ENCODE measurements at places on chromosomes 5 and 9.

- no peak for DNase-seq
Observed at GRCh38 chr5:10125116-10125515, 124.6 kb downstream of the ATPSCKMT start.

DNA sequence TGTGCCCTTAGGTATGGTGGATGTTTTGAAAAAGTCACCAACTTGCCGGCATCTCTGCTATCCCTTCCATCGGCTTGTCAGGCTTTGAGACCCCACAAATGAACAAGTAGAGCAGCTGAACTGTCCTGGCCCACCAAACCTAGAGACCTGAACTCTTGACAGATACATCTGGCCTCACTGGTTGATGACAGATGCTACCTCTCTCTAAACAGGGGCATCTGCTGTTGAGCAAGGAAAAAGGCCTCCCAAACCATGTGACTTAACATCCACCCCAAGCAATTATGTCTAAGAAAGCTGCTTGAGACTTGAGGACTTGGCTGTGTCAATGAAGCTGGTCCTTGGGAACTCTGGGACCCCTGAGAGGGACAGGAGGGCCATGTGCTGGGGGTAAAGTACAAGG is 2.3 kb downstream of the CCNI2 start:
- no peak for DNase-seq

DNA sequence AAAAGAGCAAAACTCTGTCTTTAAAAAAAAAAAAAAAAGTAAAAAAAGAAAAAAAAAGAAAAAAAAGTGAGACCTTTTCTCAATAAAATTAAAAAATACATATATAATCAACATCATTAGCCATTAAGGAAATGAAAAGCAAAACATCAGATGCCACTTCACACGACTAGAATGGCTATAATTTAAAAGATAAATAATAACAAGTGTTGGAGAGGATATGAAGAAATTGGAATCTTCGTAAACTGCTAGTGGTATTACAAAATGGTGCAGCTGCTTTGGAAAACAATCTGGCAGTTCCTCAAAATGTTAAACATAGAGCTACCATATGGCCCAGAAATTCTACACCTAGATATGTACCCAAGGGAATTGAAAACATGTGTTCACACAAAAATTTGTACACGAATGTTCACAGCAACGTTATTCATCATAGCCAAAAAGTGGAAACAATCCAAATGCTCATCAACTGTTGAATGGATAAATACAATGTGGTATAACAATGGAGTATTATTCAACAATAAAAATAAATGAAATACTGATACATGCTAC is 45.3 kb upstream of the SIL1 start:
- no peak for DNase-seq

DNA sequence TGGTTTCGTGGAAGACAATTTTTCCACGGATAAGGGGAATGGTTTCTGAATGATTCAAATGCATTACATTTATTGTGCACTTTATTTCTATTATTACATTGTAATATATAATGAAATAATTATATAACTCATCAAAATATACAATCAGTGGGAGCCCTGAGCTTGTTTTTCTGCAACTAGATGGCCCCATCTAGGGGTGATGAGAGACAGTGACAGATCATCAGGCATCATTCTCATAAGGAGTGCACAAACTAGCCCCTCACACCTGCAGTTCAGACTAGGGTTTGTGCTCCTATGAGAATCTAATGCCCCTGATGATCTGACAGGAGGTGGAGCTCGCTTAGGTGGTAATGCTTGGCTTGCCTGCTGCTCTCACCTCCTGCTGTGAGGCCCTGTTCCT is 6.4 kb downstream of the ISCA1 start:
- no peak for DNase-seq

DNA sequence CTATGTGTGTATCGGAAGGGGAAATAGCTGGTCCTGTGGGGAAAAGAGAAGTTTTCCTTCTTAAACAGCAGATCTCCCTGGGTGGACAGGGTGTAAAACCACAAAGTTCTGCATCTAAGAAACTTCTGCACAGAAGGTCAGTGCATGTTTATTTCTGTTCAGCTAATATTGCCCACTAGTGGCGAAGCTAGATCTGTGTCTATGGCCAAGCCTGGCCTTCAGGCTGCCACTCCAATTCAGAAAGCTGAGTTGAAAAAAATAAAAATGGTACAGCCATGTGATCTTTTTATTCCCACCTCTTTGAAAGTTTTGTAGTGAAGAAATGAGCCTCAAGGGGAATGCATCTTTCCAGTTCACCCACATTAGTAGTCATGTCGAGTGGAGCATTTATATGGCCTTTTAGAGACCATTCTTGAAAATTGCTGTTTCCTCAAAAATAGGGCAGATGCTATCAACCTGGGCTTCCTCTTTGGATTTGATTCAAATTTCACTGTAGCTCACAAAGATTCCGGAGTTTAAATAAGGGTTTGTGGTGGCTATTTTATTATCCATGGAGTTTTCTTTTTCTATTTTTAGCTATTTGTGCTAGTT is 488.0 kb downstream of the PRELID2 start:
- peak; percentile 8 for DNase-seq

GRCh38 chr9:92247981-92248380 is 45.5 kb downstream of the IARS1 start:
- DNase-seq, result no peak

DNA sequence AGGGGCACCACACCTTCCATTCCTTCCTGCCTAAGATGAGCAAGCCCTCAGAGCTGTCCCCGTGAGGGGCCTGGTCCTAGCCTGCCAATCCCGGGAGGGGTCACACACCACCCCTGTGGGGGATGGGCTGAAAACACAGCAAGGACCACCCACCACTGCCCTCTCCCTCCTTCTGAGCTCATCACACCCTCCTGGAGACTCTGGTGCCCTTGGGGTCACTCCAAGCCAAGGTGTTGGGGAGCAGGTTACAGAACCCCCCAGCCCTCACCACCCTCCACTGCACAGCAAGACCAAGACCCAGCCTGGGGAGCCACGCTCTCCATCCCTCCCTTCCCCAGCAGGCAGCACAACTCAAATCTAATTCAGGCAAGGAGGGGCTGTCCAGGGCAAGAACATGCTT is 60.5 kb upstream of the PPP1R26 start:
- no peak for DNase-seq

- DNase-seq, result no peak
Observed at GRCh38 chr9:13034694-13035002, 244.8 kb downstream of the MPDZ start.

GRCh38 chr5:147160902-147161700 is 73.7 kb upstream of the STK32A start:
- no peak for DNase-seq

DNA sequence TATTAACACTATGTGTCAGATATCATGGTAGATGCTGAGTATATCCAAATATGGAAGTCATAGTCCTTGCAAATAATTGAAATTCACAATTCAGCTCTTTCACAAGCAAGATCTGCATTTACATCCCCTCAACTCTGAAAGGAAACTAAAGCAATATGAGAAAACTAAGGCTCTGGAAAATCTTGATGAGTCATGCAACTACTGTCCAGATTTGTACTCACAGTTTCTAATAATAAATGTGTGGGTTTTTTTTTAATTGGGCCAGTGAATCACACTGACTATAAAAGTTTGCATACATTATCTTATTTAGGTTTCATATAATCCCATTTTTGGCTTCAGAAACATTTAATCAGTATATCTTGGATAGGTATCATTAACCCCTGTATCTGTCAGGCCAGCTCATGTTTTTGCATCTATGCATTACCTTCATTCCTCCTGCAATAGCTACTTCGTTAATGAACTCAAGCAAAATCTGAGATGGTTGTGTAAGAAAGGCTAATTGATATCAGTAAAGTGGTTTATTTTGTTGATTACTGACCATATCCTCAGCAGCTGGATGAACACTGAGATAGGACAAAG is 58.7 kb upstream of the PRR16 start:
- no peak for DNase-seq

GRCh38 chr9:135584371-135584770 is 22.8 kb downstream of the PAEP start:
- DNase-seq, result no peak

GRCh38 chr9:6488395-6488794 is 75.4 kb downstream of the UHRF2 start:
- no peak for DNase-seq

DNA sequence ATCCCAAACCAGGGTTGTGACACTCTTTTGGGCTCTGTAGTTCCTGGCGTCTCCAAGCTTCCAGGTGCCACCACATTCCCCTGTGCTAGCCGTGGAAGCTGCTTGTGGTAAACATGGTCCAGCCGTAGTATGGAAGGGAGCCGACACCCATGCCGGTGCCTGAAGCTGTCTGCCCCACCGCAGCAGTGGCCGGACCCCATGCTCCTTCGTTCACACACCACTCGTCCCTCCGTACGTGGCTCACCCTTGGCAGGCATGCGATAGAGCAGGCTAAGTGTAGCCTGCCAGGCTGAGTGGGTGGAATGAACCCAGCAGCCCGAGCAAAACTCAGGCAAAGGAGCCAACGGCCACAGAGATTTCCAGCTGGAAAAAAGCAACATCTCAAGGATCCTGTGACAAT is 2030.4 kb downstream of the EFNA5 start:
- no peak for DNase-seq

GRCh38 chr5:146000072-146000471 is 63.7 kb downstream of the SH3RF2 start:
- DNase-seq, result no peak

DNA sequence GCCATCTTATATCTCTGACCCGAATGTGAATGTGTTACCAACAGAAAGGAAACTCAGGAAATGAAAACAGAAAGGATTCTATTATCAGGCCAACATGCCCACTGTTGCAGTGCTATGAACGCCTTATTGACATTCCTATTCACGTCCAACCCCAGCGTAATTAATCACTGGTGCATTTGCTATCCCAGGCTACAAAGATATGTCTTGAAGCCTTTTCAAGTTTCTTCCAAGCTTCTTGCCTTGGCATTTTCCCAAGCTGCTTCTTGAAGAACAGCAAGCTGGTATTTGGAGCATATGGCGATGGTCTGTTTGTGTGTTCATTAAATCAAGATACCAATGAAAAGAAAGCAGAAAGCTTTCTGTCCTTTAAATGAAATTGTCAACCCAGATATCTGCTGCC is 579.2 kb upstream of the ZNF462 start:
- no peak for DNase-seq

DNA sequence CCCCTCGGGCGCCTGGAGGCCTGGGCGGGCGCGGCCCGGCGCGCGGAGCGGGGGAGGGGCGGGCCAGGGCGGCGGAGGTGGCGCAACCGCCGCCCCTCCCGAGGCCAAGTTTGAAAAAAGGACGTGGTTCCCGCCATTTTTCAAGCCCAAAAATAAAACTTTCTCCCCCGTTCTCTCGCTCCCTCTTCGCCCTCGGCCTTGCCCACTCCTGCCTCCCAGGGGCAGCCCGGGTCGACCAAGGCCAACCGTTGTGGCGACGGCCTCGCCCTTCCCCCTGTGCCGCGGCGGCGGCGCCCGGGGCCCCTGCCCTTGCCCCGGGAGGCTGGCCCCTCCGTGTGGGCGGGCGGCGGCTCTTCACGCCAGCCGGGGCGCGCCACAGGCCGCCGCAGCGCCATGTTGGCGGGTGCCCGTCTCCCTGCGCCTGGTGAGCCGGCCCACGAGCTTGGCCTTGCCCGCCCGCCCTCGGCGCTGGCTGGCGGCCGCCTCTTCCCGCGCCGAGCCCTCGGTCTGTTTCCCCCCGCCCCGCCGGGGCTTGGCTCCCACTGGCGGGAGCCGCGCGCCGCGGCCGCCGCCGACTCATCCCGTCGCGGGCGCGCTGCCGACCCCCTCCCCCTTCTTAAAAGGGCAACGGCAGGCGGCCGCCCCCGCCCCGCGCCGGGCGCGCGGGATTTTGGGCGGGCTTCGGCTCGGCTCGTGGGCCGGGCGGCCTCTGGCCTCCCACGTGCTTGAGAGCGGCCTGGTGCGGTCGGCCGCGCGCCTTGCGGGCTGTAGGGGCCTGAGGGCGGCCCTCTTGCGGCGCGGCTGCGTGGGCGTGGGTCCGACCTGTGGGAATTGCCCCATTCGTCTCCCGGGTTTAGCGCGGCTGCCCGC is 1.3 kb downstream of the ANP32B start:
- DNase-seq, result peak; percentile 66

DNA sequence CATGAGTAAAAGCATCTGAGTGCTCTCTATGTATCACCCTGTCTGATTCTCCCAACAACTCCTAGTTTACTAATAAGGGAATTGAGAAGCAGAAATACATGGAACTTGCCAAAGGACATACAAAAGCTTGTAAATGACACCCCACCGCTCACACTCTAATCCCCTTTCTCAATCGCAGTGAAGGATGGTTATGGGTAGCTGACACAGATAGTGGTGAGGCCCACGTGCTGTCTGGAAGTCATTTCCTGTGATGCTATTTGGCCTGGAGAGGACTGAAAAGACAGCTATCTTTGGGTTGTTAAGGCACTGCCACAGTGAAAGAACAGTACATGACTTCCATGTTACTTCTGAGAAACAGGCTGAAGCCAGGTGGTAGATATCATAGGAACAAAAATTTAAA is 117.0 kb downstream of the GLIS3 start:
- no peak for DNase-seq

- no peak for DNase-seq
Observed at GRCh38 chr5:113448252-113448651, 13.5 kb upstream of the TSSK1B start.

DNA sequence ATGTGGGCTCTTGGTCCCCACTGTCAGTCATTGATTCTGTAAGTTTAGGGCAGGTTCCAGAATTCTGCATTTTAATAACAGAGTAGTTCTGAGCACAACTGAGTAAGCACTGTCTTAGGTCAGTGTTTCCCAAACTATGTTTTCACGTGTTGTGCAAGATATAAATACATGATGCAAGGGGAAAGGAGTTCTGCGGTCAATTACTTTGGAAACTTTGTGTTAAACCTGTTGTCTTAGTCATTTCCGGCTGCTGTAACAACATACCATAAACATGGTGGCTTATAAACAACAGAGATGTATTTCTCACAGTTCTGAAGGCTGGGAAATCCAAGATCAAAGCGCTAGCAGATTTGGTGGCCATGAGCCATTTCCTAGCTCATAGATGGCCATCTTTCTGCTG is 69.8 kb downstream of the EQTN start:
- no peak for DNase-seq

DNA sequence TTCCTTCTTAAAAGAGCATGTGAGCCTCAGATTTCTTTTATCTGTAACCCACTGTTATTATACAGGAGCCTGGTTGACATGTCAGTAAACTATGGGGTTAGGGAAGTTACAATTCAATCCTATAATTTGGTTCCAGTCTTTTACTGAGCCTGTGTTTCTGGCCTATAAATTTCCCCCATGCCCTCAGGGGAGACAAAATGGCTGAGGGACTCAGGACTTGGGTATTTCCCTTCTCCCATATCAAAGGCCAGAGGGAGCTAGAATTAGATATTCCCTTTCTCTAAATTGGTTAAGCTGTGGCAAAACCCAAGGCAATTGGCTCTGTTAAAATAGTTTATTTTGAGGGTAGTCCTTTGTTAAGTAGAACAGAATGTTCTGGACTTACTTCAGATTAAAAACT is 823.2 kb downstream of the TLE1 start:
- no peak for DNase-seq

DNA sequence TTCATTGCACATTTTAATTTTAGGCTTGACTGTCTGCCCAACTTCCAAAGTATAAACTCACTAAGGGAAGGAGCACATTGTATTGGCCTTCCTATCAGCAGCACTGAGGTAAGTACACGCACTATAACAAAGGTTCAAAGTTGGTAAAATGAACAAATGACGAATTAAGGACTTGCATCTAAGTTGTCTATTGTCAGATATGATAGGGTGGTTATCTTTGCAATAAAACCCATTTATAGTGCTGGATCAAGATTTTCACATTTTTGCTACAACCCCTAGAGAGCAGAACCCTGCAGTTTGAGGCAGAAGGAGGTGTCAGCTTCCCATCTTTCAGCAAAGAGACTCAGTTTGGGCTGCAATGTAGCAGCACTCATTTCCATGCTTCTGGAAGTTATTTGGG is 5.1 kb downstream of the HOMER1 start:
- DNase-seq, result no peak

- DNase-seq, result no peak
Observed at GRCh38 chr5:84286662-84287061, 98.0 kb downstream of the EDIL3 start.

Data from nephron progenitor cell (in vitro differentiated cells).